Right atrium auricular region (tissue), 2 donors: ENCODE measurements at places on chromosomes 5 and 9. TPM values are rescaled to one million over a fixed set of nuclear protein-coding genes. Genes with fewer than 3 reads are reported as not detected.

- no peak overlapping the region for H3K27ac ChIP-seq
- H3K4me1 ChIP-seq: peaks cover 10% of the 10 kb centered on the region
- H3K4me3 ChIP-seq: no peak overlapping the region
- no peaks in the 10 kb centered on the region for H3K27me3 ChIP-seq
- H3K36me3 ChIP-seq: no peaks in the 10 kb centered on the region
- DNase-seq: no peak
These were observed 87.0 kb downstream of the ZSWIM6 start for GRCh38 chr5:61419106-61419505.

- H3K4me3 ChIP-seq: no peak overlapping the region
- no peak overlapping the region for H3K27ac ChIP-seq
- no peaks in the 10 kb centered on the region for H3K4me1 ChIP-seq
These were observed 93.8 kb downstream of the ZNF354C start for GRCh38 chr5:179153921-179154345.

DNA sequence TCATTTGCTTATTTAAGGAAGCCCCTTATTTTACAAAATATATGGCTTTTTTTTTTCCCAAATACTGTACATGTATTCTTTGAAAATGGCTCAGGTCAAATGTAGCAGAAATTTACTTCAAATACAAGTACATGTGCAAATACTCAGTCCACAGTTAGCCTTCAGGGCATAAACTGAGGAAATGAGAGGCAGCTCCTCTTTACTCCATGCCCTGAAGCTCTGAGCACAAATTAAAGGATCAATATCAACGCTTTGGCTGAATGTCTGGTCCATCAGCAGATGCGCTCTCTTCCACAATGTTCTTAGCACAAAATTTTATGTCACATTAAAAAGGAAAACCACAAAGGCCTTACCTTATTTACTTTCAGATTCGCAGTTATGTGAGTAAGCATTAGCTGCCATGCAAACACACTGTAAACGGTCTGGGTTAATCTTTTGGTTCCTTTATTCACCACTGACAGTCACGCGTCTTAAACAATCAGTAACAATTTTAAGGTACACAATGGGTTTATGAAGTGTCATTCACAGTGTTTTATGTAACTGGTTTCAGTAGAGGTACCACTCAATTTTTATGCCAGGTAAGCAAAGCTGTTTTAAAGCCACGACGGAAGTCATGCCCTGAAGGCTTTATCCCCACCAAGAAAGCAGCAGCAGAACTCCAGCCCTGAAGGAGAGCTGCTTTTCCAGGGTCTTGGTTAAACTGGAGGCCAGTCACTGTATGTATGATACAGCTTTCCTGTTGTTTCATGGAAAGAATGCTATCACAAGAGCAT is 103.4 kb downstream of the OTULIN start:
- no peak overlapping the region for H3K4me3 ChIP-seq
- peaks cover 11% of the 10 kb centered on the region for H3K36me3 ChIP-seq
- H3K27me3 ChIP-seq: no peaks in the 10 kb centered on the region
- no peaks in the 10 kb centered on the region for H3K4me1 ChIP-seq
- H3K27ac ChIP-seq: no peak overlapping the region

DNA sequence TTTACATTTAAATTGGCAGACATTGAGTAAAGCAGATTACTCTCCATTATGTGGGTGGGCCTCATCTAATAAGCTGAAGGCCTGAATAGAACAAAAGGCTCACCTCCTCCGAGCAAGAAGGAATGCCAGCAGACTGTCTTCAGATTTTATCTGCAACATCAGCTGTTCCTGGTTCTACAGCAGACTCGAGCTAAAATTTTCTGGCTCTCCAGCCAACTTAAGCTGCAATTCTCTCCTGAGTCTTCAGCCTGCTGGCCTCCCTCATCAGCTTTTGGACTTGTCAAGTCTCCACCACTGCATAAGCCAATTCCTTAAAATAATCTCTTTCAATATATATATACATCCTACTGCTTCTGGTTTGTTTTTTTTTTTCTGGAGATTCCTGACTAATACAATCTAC is 12.5 kb downstream of the TRPM3 start:
- no peak overlapping the region for H3K27ac ChIP-seq
- no peak overlapping the region for H3K4me3 ChIP-seq
- H3K36me3 ChIP-seq: no peaks in the 10 kb centered on the region
- H3K27me3 ChIP-seq: no peaks in the 10 kb centered on the region
- no peaks in the 10 kb centered on the region for H3K4me1 ChIP-seq

DNA sequence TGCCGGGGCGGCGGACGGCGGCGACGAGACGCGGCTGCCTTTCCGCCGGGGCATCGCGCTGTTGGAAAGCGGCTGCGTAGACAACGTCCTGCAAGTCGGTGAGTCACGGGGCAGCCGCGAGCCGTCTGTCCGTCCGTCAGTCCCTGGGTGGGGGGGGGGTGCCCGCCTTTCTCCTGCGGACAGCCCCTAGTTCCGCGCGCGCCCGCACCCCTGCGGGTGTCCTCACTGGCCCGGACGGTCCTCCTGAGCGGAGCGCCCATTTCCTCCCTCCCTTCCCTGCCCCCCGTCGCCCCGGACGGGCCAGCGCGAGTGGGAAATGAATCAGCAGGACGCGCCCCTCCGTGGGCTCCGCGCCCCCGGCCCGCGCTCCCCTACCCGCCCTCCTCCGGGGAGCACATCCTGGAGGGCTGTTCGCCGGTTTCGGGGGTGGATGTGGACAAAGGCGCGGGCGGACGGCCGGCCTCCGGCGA is 828 bp downstream of the ZSWIM6 start:
- DNase-seq: no peak
- H3K27me3 ChIP-seq: no peaks in the 10 kb centered on the region
- H3K27ac ChIP-seq: peak overlapping the region; percentile 90

- peak within 1 kb of the TSS; percentile 73 for H3K27ac ChIP-seq
- H3K4me3 ChIP-seq: peak within 1 kb of the TSS; percentile 74
- H3K27me3 ChIP-seq: no peaks in the 10 kb centered on the region
- H3K36me3 ChIP-seq: no peaks in the 10 kb centered on the region
- DNase-seq: no peak
These were observed at the start of gene GOLM1 for GRCh38 chr9:86098824-86099700. TSS of gene GOLM1 (minus strand) at chr9:86099558. CDS start at chr9:86079320, 20,238 bp downstream.

DNA sequence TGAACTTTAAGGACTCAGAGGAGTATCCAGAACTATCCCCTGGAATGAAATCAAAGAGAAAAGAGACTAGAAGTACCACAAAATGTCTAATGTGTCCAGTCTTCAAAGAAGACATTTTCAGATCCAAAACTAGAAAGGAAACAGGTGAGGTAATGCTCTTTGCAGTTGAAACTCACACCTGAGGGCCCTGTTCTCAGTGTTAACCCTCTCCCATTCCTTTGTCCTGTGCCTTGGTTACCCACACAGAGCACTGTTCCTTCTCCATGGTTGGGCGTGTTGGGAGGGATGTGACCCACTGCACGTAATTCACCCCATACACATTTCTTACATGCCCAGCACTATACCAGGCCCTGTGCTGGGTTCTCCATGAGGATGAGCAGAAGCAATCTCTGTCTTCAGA is 21.3 kb downstream of the MSANTD3 start:
- no peaks in the 10 kb centered on the region for H3K27me3 ChIP-seq
- DNase-seq: no peak
- no peaks in the 10 kb centered on the region for H3K4me1 ChIP-seq
- H3K4me3 ChIP-seq: no peak overlapping the region
- H3K36me3 ChIP-seq: peaks cover 18% of the 10 kb centered on the region
- H3K27ac ChIP-seq: no peak overlapping the region

The MEGF10 gene
- total RNA-seq: 3.0 TPM

DNA sequence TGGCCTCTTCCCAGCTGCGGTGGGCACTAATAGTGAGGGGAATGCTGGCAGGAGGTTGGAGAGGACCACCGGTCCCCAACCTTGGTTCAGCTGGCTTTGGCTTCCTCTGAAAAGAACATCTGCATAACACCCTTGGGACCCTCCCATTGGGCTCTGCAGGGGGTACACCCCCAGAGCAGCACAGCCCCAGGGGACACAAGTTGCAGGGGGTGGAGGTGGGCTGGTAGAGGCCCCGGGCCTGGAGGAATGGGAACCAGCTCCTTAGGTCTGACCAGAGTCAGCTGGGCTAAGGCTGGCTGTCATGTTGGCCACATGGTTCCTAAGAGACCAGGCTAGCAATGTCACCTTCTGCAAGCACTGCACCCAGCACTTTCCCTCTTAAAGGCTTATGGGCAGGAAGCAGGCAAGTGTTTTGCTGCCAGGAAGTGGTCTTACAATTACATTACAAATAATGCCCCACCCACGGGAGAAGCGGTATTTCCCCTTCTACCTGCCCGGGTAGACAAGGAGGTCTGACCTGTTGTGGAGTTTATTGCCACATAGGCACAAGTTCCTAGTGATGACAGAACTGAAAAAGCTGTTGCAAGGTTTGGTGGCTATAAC is 18.1 kb downstream of the GCNT4 start:
- H3K27ac ChIP-seq: no peak overlapping the region
- DNase-seq: no peak
- H3K4me1 ChIP-seq: no peaks in the 10 kb centered on the region
- no peaks in the 10 kb centered on the region for H3K36me3 ChIP-seq
- no peak overlapping the region for H3K4me3 ChIP-seq

The TMOD1 gene
- total RNA-seq: 118 TPM

- H3K4me1 ChIP-seq: peaks cover 10% of the 10 kb centered on the region
- H3K4me3 ChIP-seq: no peak overlapping the region
- H3K27ac ChIP-seq: no peak overlapping the region
- no peaks in the 10 kb centered on the region for H3K36me3 ChIP-seq
These were observed 14.1 kb downstream of the SH3TC2 start for GRCh38 chr5:149048811-149049210.

DNA sequence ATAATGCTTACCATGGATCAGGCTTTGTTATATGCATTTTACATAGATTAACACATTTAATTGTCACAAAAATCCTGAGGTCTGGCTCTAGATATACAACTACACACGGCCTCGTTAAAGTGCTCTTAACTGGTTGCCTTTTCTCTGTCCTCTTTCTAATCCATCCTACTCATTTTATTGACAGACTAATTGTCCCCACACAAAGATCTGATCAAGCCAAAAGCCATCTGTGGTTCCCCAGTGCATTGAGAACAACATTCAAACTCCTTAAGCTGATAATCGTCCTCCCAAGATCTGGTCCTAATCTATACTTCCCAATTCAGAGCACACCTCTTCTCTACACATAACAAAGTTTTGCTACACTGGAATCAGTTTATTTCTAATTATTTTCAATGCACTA is 23.9 kb upstream of the PPP2R2B start:
- H3K4me1 ChIP-seq: no peaks in the 10 kb centered on the region
- no peak overlapping the region for H3K27ac ChIP-seq
- DNase-seq: no peak
- no peak overlapping the region for H3K4me3 ChIP-seq

- no peak overlapping the region for H3K4me3 ChIP-seq
- no peaks in the 10 kb centered on the region for H3K36me3 ChIP-seq
- H3K4me1 ChIP-seq: peaks cover 4% of the 10 kb centered on the region
- H3K27ac ChIP-seq: no peak overlapping the region
- H3K27me3 ChIP-seq: no peaks in the 10 kb centered on the region
These were observed 5.8 kb upstream of the PPARGC1B start for GRCh38 chr5:149724130-149724840.

The CTXN3 gene
- not detected for total RNA-seq
